Activated T-cell treated with anti-CD3 and anti-CD28 coated beads for 48 hours (primary cell): ENCODE measurements at places on chromosomes 2 and 18.
A peak's percentile ranks its signal among the peaks of the same experiment; 100 is the strongest.

GRCh38 chr18:33470216-33470615 lies 29.7 kb upstream of the CCDC178 start:
- no peak for DNase-seq

DNA sequence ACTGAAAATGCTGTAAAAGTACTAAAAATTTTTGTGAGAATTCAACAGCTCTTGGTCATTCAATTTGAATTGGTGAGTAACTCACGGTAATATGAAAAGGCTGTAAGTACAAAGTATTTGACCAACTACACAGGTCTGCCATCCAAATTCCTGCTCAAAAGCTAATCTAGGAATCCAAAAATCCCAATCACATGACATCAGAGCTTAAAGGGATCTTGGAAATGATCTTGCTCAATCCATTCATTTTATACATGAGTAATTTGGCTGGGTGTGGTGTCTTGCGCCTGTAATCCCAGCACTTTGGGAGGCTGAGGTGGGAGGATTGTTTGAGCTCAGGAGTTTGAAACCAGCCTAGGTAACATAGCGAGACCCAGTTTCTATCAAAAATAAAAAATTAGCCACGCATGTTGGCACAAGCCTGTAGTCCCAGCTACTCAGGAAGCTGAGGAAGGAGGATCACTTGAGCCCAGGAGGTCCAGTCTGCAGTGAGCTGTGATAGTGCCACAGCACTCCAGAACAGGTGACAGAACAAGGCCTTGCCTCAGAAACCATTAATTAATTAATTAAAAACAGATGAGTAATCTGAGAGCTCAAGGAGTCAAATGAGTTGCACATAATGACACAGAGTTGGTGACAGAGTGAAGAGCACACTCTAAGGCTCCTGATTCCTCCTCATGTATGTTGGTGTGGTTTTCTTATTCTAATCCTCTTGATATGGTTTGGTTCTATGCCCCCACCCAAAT lies 19.8 kb downstream of the SPIRE1 start:
- no peak for DNase-seq

- no peak for DNase-seq
These were observed 14.0 kb upstream of the IL1B start for GRCh38 chr2:112850588-112850987.

DNA sequence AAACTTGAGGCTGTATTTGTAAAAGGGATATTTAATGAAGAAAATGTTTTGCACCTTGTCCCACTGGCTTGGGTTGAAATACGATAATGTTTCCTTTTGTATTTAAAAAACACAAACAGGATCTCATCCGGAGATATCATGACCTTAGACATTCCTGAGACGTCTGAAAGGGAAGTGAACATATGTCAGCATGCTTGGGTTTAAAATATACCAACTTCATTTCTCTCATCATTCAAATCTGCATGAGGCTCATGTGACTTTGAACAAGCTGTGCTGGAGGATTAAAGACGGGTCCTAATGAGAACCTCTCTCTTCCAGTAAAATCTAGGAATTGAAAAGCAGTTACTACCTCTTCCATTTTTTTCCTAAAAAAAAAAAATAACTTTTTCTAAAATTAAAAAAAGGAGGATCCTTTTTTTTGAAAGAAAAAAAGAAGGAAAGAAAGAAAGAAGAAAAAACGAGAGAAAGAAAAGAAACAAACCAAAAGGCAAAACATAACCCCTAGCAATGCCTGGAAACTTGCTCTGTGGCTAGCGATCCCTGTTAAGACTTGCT lies 106.8 kb upstream of the ZFP36L2 start:
- DNase-seq, result no peak

DNA sequence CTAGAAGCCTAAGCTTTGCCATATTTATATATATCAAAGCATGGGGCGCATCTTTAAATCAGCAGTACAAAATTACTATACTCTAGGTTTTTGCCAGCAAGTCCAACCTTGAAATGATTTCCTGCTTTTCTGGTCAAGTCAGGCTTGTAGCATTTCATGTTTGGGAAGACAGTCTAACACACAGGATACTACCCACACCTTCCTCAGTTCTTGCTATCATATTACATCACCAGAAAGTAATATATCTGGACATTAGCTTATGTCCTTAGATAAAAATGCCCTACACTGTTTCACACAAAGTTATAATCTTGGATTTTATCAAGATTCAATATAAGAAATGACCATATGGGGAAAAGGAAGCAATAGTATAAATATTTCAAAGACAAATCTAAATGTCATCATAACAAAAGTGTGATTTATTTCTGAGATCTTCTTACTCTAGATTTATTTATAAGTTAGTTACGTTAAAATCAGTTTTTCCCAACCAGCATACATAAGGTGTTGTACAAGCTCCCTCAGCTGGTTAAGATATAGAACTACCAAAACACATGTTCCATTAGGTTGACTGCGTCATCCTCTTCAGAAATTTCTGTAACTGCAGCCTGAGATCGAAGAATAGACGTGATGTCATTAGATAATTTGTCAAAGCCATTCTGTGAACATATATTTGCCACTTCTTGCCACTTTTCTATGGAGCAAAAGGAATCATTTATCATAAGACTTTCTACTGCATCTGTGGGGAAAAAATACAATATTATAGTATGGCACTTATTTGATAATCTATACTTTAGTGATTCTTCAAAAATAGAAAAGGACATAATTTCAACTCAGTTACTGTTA lies 56.6 kb downstream of the CLHC1 start:
- no peak for DNase-seq

GRCh38 chr2:128489526-128490273 lies 171.0 kb upstream of the HS6ST1 start:
- DNase-seq, result no peak

GRCh38 chr2:66495788-66496640 lies 61.1 kb downstream of the MEIS1 start:
- no peak for DNase-seq

GRCh38 chr2:200379481-200380090 lies 73.1 kb downstream of the SPATS2L start:
- no peak for DNase-seq

GRCh38 chr2:154794406-154794805 lies 95.9 kb downstream of the KCNJ3 start:
- DNase-seq, result no peak

GRCh38 chr2:231926761-231927565 lies 767 bp upstream of the NPPC start:
- peak; percentile 25 for DNase-seq

- DNase-seq, result no peak
These were observed 55.2 kb upstream of the FAM136A start for GRCh38 chr2:70356941-70357683.

GRCh38 chr2:106282462-106283170 lies 88.5 kb upstream of the UXS1 start:
- DNase-seq, result no peak

DNA sequence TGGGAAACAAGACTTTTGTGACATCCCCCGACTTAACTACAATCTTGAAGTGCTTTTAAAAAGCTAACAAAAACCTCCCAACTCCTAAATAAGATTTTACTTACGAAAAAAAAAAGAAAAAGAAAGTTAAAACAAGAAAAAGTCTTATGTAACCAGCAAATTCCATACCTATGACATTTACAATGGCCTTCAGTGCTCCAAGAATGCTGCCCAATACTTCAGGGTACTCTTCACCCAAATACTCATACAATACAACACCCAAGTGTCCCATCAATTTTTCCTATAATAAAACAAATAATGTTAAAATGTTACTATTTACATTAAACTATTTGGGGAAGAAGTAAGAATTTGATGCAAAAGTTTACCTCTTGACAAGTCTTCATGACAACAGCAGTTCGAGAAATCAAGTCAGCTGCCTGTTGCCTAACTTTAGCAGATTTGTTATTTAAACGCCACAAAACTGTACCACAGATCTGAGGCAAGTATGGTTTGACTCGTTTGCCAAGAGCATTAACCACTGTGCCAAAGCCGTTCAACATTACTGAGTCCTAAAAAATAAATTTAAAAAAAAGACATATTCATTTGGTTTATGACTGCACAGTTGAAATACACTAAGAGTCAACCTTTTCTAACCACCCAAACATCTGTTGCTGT lies 34.8 kb downstream of the SF3B1 start:
- no peak for DNase-seq

DNA sequence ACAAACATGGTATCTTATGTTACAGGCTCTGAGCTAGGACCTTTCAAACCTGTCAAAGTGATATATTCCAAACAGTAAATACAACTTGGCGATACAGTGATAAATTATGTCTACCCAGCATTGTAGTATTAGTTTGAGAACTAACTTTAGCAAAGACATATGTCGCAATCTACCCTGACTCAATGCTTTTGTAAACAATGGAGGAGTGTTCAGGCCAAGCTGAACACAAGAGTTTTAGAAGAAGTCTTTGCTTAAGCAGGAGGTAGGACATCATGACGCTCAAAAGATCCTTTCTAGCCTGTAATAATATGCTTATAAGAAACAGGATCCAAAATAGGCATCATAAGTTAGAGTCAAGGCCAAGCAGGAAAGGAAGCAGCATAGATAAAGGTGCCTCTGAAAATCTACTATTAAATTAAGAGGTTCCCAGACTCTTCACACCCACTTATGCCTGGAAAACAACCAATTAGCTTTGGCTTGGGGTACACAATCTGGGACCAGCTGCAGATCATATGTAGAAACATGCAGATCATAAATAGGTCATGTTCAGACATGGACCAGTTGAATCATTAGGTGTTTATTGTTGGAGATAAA lies 132.5 kb downstream of the CSRNP3 start:
- no peak for DNase-seq
